CD4-positive, alpha-beta T cell treated with Interleukin-17A for 1 hour (primary cell): ENCODE measurements at places on chromosomes 13 and 19.
A peak's percentile ranks its signal among the peaks of the same experiment; 100 is the strongest.

DNA sequence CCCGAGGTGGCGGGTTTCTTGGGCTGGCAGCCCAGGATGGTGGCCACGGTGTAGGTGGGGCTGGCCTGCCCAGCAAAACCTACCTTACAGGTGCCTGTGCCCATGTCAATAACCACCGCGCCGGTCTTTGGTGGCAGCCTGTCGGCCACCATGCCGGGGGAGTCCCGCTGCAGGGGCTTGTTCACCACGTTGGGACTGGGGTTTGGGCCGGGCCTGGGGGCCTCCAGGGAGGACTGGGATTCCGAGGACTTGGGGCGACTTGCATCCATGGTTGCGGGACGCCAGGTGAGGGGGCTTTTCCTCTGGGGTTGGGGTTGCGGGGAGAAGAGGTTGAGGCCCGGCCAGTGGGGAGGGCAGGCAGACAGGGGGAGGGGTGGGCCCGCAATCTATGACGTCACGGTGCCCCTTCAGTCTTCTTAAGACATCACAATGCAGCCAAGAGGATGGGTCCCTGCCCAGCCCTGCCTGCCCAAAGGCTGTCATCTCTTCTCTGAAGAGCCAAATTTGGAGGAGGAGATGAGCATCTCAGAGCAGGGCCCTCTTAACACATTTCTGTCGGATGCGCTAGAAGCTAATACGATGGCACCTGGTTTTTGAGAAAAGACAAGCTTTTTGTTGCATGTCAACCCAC, at the start of gene ACTL9:
Gene ACTL9 (minus strand): TSS at position 363 of the 631 bp plus-strand sequence. CDS start 94 bp downstream, at position 269.
- DNase-seq = no peak

GRCh38 chr13:48194379-48194754, 38.6 kb upstream of the ITM2B start:
- peak; percentile 31 for DNase-seq

GRCh38 chr19:38870612-38871011, 7.5 kb downstream of the RINL start:
- DNase-seq = no peak

DNA sequence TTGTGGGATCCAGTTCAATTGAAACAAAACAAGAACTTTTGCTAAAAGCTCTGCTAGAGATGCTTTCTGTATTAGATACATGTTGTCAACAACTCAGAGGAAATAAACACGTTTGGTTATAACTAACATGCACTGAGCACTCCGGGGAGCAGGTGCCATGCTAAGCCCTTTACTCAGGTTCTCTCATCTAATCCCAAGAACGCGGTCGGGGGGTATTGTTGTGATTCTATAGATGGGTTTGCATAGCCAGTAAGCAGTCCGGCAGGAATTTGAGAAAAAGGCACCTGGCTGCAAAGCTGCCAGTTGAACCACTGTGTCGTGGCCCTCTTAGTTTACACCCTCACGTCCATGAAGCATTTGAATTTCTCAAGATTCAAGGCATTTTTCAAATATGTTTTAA, 24.3 kb upstream of the SPACA7 start:
- DNase-seq = no peak

GRCh38 chr13:51976890-51977289, 34.4 kb downstream of the ATP7B start:
- DNase-seq = no peak

DNA sequence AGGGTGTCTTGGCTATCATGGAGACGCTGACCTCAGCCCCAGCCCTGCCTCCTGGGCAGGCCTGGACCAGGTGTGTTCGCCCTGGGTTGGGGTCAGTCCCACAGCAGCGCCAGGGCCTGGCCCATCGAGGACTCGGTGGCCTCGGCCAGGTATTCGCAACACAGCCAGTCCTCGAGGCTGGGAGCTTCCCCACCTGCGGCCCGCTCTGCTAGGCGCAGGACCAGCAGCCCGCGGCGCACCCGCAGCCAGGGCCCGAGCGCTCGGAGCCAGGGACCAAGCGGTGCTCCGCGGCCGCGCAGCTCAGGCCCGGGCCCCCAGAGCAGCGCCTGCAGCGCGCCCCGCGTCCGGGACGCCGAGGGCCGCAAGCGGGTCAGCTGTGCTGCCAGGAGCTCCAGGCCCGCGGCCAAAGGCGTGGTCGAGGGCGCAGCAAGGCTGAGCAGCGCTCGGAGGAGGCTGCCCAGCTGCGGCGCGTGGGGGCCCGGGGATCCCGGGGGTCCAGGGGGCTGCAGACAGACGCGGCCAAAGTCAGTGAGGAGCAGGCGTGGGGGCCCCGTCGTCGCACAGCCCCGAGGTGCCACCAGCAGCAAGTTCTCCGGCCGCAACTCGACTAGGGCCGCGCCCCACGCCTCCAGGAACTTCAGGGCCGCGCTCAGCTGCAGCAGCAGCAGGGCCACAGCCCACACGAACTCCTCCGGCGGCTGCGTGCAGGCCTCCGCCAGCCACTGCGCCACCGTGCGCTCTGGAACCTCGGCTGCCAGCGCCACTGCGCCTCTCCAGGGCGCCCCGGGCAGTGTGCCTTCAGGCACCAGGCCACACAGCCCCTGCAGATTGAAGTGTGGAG, 6.2 kb downstream of the PEAK3 start:
- DNase-seq = no peak

DNA sequence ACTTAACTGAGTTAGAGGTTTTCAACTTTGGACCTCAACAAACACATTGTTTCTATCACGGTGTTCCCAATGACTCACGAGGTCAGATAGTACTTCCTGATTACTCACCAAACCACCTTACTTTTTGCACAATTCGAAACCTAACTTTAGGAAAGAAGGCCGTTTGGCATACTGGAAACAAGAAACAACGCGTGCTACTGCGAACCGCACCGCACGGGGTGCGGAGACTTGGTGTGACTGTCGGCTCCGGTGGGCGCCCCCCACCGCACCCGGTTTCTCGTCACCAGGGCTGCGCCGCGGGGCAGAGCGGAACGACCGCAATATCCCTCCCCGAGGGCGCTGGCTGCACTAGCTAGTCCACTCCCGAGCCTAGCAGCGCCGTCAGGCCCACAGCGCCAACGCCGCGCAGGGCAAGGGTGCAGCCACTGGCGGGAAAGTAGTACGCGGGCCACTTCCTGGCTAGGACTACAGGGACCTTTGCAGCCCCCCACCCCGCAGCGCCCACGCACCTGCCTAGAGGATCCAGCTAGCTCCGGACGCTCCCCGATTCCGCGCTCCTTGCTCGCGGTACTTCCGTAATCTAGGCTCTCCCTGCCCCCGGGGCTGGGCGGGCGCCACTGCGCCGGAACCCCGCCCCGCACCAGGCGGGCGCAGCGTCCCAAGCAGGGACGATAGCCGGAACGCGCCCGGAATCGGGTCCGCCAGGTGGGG, at the start of gene PARP4:
Gene PARP4 (minus strand): TSS at position 582 of the 711 bp plus-strand sequence. CDS start 9,002 bp downstream, outside the sequence.
- DNase-seq = peak; percentile 65

DNA sequence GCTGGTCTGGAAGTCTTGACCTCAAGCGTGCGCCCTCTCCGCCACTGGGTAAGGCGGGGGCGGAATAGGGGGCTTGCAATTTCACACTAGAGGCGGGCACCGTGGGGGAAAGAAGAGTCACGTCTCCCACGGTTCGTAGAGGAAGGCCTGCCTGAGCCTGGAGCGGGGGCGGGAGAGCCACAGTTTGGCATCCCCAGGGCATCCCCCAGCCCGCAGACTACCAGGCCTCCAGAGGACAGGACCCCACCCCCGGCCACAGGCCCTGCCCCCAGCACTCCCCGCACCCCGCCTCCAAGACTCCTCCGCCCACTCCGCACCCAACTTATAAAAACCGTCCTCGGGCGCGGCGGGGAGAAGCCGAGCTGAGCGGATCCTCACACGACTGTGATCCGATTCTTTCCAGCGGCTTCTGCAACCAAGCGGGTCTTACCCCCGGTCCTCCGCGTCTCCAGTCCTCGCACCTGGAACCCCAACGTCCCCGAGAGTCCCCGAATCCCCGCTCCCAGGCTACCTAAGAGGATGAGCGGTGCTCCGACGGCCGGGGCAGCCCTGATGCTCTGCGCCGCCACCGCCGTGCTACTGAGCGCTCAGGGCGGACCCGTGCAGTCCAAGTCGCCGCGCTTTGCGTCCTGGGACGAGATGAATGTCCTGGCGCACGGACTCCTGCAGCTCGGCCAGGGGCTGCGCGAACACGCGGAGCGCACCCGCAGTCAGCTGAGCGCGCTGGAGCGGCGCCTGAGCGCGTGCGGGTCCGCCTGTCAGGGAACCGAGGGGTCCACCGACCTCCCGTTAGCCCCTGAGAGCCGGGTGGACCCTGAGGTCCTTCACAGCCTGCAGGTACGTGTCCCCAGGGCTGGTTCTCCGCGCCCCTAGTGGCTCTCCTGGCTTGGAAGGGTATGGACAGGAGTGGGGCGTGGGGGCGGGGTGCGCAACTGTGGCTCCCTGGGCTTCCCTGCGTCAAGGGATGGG, at the start of gene ANGPTL4:
Gene ANGPTL4 (plus strand): TSS at position 353 of the 969 bp plus-strand sequence. CDS start 167 bp downstream, at position 520.
- peak; percentile 52 for DNase-seq

DNA sequence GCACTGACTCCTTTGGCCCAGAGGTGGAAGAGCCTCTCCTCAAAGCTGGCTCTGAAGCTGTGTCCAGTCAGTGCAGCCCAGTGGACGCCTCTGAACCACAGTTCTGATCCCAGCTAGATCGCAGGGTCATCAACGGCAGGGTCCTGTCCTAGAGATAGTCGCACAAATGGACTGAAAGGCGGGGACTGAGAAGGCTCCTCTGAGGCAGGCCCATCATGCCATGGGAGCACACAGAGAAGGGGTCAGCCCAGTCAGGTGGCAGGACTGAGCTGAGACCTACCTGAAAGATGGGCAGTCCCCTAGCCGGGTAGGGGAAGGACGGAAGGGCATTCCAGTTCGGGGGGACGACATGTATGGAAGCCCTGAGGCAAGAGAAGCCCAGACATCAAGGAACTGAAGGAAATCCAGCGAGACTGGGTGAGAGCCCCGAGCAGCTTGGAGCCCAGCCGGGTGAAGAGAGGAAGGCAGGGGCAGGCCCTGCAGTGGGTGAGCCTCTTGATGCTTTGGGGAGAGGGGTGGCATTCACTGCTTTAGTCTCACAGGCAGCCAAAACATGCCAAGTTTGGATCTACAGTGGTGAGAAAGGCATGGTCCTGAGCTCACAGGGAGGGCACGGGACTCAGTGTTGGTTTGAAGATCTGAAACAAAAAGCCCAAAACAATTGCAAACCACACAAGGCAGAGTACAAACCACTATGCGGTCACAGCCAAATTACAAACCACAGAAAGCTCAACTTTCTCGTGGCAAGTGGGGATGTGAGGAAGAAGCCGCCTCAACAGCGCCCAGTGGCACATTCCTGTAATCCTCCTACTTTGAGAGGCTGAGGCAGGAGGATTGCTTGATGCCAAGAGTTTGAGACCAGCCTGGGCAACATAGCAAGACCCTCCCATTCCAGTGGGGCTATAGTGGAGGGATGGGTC, 10.0 kb downstream of the CALM3 start:
- peak; percentile 67 for DNase-seq

GRCh38 chr13:59437544-59438301, 726.0 kb downstream of the DIAPH3 start:
- no peak for DNase-seq

GRCh38 chr13:100040196-100040595, 48.7 kb upstream of the PCCA start:
- DNase-seq = no peak

- DNase-seq = peak; percentile 85
Measured at GRCh38 chr19:34254046-34254697, at the start of gene GARRE1. TSS of gene GARRE1 (plus strand) at chr19:34254554. CDS start at chr19:34300474, 45,920 bp downstream.

- no peak for DNase-seq
Measured at GRCh38 chr19:51434456-51434855, 17.0 kb upstream of the SIGLEC10 start.

GRCh38 chr13:31037874-31038500, 105.5 kb downstream of the TEX26 start:
- DNase-seq = no peak

- no peak for DNase-seq
Measured at GRCh38 chr19:31102674-31103073, 246.6 kb downstream of the TSHZ3 start.

- DNase-seq = no peak
Measured at GRCh38 chr13:81757348-81757970, 1416.5 kb upstream of the SPRY2 start.

GRCh38 chr19:44677019-44677811, 5.9 kb downstream of the CEACAM19 start:
- DNase-seq = no peak

DNA sequence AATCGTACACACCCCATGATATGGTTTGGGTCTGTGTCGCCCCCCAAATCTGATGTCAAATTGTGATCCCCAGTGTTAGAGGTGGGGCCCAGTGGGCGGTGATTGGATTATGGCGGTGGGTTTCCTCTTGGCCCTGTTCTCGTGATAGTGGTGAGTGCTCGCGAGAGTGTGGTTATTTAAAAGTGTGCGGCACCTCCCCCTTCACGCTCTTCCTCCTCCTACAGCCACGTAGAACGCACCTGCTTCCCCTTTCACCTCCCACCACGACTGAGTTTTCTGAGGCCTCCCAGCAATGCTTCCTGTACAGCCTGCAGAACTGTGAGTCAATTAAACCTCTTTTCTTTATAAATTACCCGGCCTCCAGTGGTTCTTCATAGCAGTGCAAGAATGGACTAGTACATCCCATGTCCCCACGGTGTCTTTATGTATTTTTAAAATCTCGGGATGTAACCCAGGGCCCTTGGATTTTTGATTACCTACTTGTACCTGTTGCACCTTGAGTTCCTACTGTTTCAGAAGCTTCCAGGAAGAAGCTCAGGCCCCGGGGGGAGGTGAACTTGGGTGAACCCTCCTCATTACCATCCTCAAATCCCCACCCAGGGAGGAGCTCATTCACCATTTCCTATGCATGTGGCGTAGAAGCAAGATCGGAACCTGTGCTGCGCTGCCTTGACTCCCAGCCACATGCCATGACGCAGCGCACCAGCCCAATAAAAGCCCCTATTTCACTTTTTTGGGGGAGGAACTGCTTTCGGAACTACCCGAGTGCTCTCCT, 52.4 kb downstream of the TEX29 start:
- no peak for DNase-seq

- DNase-seq = no peak
Measured at GRCh38 chr19:17285415-17286135, 3.9 kb downstream of the ANKLE1 start.

DNA sequence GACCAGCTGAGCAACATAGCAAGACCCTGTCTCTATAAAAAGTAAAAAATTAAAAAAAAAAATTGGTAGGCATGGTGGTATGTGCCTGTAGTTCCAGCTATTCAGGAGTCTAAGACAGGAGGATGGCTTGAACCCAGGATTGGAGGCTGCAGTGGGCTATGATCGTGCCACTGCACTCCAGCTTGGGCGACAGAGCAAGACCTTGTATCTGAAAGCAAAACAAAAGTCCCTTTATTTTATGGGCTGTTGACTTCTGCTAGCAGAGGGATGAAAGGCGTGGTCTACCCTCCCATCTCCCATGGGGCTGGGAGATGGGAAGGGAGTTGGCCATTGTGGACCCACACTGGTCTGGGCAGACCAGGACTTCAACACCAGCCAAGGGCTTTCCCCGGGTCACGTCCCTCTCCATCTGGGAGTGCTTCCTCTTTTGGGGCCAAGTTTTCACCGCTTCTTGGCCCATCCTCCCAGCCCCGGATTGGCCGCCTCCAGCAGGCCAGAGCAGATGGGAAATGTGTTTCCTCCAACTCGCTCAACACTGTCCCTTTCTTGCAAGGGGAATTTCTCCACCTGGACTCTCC, 2.2 kb upstream of the TNFSF9 start:
- DNase-seq = no peak

- DNase-seq = no peak
Measured at GRCh38 chr19:508204-509150, 1.2 kb downstream of the TPGS1 start.

- DNase-seq = no peak
Measured at GRCh38 chr13:27920677-27921420, 1.0 kb downstream of the PDX1 start.
